Hair follicle dermal papilla cell (primary cell): ENCODE measurements at places on chromosomes 7 and 10. TPM values are rescaled to one million over a fixed set of nuclear protein-coding genes. Genes with fewer than 3 reads are reported as not detected.

AGR3 gene
- not detected in 2 replicates for total RNA-seq

ENTPD7 gene
- 43.5 and 52.9 TPM in 2 replicates for total RNA-seq

WDFY4 gene
- not detected in 2 replicates for total RNA-seq

HOXA7 gene
- total RNA-seq: not detected in 2 replicates

CHAT gene
- not detected in 2 replicates for total RNA-seq
